ENCODE measurements at places on chromosomes 1 and 21. TPM values are rescaled to one million over a fixed set of nuclear protein-coding genes. Genes with fewer than 3 reads are reported as not detected.

SPATA21 gene
- 0.15 TPM for total RNA-seq

SH3D21 gene
- total RNA-seq: 8.7 TPM

WNT3A gene
- total RNA-seq: 0.22 TPM

MYCL gene
- 60.7 TPM for total RNA-seq

ASAP3 gene
- 33.6 TPM for total RNA-seq

ELF3 gene
- total RNA-seq: 0.89 TPM

GNAT2 gene
- not detected for total RNA-seq

KCNQ4 gene
- total RNA-seq: 0.26 TPM

VSIG8 gene
- 0.15 TPM for total RNA-seq

LYST gene
- total RNA-seq: 10.2 TPM

DIO1 gene
- total RNA-seq: 0.31 TPM

FAM151A gene
- total RNA-seq: not detected

OR2L3 gene
- total RNA-seq: 0.06 TPM

G0S2 gene
- 73.7 TPM for total RNA-seq

ELAVL4 gene
- total RNA-seq: 171 TPM

NRDC gene
- 74.2 TPM for total RNA-seq

KRTAP21-2 gene
- not detected for total RNA-seq

SPRR3 gene
- total RNA-seq: not detected

SPRR4 gene
- not detected for total RNA-seq

KCNA2 gene
- total RNA-seq: 0.70 TPM

LEMD1 gene
- 46.8 TPM for total RNA-seq

SELP gene
- not detected for total RNA-seq

LDLRAD1 gene
- 0.25 TPM for total RNA-seq

RGSL1 gene
- not detected for total RNA-seq

ANXA9 gene
- total RNA-seq: 1.9 TPM

GPA33 gene
- total RNA-seq: 1.2 TPM

IL19 gene
- total RNA-seq: 0.90 TPM

ZMYND12 gene
- 1.1 TPM for total RNA-seq

LAMB3 gene
- total RNA-seq: 0.13 TPM

LCE1D gene
- total RNA-seq: not detected

MAEL gene
- total RNA-seq: 0.31 TPM

SELL gene
- 1.5 TPM for total RNA-seq

KCNJ15 gene
- total RNA-seq: not detected

CELF3 gene
- 0.52 TPM for total RNA-seq

CFHR4 gene
- not detected for total RNA-seq

TRIM67 gene
- 23.0 TPM for total RNA-seq

LZIC gene
- 68.4 TPM for total RNA-seq

RNU1-3 gene
- 12,868 TPM for total RNA-seq

RNPC3 gene
- 22.2 TPM for total RNA-seq

DYNLT4 gene
- 0.73 TPM for total RNA-seq

MTARC2 gene
- 3.2 TPM for total RNA-seq

LCK gene
- total RNA-seq: not detected

ABL2 gene
- 18.2 TPM for total RNA-seq

EFNA1 gene
- total RNA-seq: 12.8 TPM

TMEM81 gene
- total RNA-seq: 7.2 TPM

S100A7A gene
- not detected for total RNA-seq

DCDC2B gene
- total RNA-seq: 1.6 TPM

HIVEP3 gene
- 4.6 TPM for total RNA-seq

TLCD4 gene
- total RNA-seq: 2.5 TPM

KPNA6 gene
- total RNA-seq: 39.9 TPM

FCRL6 gene
- not detected for total RNA-seq

CD1B gene
- total RNA-seq: not detected

PDE9A gene
- not detected for total RNA-seq

OVAAL gene
- 0.24 TPM for total RNA-seq

AMIGO1 gene
- 6.7 TPM for total RNA-seq

ASCL5 gene
- total RNA-seq: 5.2 TPM

CELA2B gene
- not detected for total RNA-seq

IL12RB2 gene
- total RNA-seq: 0.23 TPM

KNCN gene
- 0.16 TPM for total RNA-seq

Measured in motor neuron (in vitro differentiated cells).